ENCODE measurements at places on chromosomes 13 and 19.

DNA sequence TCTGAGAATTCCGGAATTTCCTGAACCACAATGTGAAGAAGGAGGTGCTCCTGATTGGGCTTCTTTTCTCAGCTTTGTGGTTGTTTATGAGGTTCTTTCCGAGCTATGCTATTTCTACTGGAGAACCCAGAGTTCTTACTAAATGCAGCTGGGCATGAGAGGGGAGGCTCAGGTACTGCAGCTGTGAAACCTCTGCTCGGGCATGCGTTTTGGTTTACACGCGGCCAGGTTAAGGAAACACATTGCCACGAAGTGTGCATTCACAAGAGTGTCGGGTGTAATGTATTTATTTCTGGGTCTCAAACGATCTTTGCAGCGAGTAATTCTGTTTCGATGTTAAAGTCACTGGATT lies 661 bp upstream of the MIR17HG start:
- no peak for DNase-seq

DNA sequence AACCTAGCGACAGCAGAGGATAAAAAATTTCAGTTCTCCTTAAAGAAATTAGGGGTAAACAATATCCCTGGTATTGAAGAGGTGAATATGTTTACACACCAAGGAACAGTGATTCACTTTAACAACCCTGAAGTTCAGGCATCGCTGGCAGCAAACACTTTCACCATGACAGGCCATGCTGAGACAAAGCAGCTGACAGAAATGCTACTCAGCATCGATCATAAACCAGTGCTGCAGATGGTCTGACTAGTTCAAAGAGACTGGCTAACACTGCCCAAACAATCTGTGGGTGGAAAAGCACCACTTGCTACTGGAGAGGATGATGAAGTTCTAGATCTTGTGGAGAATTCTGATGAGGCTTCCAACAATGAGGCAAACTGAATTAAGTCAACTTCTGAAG lies 19.9 kb upstream of the ACOD1 start:
- DNase-seq: no peak

- DNase-seq: no peak
These were observed 192.3 kb downstream of the USP12 start for GRCh38 chr13:26979334-26979733.

DNA sequence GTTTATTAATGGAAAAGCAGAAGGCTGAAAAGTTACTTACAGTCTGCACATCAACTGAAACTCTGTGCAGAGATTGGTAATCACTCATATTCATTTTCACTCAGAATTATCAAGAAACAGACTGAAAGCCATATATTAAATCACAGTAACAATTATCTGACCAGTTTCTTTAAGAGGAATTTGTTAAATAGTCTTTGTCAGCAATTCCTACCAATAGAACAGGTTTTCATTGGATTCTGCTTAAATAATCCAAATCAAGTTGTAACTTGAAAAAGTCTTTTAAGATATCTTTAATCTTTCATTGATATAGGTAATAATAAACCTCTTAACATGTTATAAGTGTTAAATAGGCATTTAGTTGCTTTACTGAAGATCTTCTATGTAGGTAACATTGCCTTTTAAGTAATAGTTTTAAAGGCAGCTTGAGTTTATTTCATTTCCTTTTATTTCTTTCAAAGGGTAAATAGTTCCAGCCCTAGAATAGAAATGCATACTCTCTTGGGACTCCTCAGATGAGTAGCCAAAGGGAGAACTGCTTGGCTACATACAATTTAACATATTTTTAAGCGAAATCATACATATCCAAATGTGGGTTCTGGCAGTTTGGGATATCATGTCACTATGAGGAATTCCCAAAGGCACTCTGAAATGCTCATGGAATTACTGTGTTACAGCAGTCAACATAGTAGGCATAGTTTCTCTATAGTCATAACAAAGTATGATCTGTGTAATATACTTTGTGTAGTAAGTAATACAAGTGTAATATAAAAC lies 326.0 kb upstream of the SPRY2 start:
- DNase-seq: no peak

GRCh38 chr19:36136964-36137686 lies 2.7 kb upstream of the CAPNS1 start:
- no peak for DNase-seq

GRCh38 chr19:763181-763580 lies 12.3 kb downstream of the MISP start:
- no peak for DNase-seq

DNA sequence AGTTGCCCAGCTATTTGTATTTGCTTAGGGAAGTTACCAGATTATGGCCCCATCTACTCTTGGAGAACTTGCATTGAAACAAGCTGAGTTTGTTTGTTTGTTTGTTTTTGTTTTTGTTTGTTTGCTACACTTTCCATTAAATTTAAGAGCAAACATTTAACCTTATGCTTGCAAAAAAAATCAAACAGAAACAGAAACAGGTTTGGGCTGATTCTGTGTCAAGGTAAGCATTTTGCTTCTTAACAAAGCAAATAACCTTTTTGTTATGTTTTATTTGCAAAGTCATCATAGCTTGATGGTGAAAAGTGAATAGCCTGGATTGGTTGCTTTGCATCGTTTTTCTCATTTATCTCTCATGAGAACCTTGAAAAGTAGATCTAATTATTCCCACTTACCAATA lies 531.8 kb downstream of the EFNB2 start:
- DNase-seq: no peak

DNA sequence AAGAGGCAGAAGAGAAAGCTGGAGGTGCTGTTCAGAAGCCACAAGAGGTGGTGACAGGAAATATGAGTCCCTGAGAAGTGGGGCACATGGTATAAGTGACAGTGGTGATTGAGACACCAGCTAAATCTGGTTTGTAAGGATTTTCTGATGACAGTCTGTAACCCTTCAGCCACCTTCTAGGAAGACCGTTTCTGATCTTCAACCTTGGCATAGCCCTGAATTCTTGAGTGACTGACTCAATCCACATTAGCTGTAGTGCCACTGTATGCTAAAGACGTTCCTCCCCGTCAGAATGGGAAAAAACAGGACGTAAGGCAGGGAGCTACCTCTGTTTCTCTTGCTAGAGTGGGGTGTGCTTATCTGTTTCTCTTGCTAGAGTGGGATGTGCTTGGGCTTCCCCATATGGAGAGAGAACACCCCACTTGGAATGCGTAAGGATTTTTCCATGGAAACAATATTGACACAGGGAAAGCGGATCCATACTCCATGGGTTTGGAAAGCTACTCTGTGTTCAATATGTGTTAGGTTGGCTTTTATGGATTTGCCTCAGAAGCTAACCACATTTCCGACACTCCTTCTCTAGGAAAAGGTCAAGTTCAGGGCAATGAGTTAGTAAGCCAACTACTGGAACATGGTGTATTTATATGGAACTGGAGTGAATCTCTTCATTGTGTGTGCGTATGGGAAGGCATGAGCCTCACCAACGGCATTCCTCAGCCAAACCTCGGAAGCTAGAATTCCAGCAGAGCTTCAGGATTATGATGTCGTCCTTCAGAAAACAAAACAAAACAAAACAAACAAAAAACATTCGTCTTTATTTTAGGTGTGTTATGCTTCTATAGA lies 948.8 kb upstream of the SLC10A2 start:
- no peak for DNase-seq

DNA sequence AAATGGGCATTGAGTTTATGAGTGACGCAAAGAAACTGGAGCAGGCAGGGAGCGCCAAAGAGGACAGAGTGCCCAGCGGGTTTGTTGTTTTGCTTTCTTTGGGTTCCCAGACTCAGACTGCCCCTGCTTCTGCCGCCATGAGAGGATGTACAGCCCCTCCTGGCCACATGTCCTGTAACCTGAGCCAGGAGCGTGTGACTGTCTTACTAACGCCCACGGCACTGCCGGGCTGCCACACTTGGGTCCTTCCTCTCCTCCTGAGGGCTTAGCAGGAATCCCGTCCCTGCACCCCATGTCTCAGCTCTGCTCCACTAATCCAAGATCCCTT lies 80.5 kb downstream of the GPR12 start:
- peak; percentile 38 for DNase-seq

GRCh38 chr13:19993024-19993423 lies 34.5 kb downstream of the ZMYM2 start:
- DNase-seq: no peak

- no peak for DNase-seq
These were observed 107.2 kb downstream of the UQCRFS1 start for GRCh38 chr19:29105629-29106292.

DNA sequence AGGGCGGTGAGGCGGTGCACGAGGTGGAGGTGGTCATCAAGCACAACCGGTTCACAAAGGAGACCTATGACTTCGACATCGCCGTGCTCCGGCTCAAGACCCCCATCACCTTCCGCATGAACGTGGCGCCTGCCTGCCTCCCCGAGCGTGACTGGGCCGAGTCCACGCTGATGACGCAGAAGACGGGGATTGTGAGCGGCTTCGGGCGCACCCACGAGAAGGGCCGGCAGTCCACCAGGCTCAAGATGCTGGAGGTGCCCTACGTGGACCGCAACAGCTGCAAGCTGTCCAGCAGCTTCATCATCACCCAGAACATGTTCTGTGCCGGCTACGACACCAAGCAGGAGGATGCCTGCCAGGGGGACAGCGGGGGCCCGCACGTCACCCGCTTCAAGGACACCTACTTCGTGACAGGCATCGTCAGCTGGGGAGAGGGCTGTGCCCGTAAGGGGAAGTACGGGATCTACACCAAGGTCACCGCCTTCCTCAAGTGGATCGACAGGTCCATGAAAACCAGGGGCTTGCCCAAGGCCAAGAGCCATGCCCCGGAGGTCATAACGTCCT lies 9.4 kb upstream of the PROZ start:
- DNase-seq: no peak

DNA sequence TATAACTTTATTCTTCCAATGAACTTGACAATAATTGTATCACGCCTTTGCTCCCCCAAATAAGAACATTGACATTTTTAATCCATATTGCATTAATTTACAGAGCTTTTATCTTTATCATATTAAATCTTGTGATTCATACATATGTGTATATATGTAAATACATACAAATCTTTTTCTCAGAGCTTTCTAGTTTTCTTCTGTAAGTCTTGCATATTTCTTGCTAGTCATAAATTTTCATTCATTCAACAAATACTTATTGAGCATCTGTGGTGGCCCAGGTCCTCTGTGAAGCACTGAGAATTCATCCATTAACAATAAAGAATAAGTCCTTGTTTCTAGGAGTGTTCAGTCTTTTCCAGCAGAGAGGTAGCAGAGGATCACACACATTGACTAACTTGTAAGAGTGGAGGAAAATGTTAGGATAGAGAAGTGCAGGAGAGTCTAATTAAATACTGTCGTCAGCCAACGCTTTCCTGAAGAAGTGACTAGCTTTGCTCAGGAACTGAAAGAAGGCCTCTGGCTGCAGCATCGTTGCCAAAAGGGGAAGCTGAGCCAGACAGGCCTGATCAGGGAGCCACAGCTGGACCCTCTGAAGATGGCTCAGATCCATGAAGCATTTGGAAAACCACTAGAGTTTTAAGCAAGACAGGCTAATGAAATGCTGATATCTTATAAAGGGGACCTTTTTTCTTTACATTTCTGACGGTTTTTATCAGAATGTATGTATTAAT lies 38.6 kb upstream of the LAMP1 start:
- no peak for DNase-seq

DNA sequence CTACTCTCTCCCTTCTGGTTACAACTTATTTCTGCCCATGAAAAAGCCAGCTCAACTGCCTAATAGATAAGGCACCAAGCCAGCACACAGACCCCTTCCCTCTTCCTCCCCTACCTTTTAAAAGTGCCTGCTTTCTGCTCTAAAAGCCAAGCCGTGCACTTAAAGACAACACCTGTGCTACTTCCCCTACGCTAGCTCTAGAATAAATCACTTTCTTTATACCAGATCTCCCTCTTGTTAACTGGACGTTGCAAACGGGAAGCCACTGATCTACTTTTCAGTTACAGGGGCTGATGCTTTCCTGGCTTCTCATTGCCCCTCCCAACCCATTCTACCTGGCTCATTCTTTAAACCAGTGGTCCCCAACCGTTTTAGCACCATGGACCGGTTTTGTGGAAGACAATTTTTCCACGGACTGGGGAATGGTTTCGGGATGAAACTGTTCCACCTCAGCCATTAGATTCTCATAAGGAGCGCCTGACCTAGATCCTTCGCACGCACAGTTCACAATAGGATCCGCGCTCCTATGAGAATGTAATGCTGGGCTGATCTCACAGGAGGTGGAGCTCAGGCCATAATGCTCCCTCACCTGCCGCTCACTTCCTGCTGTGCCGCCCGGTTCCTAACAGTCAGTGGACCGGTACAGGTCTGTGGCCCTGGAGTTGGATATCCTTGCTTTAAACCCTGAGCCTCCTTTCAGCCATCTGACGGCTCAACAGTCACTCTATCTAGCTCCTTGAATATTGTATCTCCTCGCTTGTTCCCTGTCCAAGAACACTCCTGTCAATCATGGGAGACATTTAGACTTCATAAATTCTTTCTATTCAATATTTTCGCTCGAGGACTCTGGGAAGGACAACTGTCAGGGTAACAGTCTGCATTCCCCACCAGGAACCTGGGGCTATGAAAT lies 841 bp upstream of the ZNF223 start:
- no peak for DNase-seq

- DNase-seq: peak; percentile 97
These were observed 9.3 kb downstream of the RPS9 start for GRCh38 chr19:54209811-54210494.

DNA sequence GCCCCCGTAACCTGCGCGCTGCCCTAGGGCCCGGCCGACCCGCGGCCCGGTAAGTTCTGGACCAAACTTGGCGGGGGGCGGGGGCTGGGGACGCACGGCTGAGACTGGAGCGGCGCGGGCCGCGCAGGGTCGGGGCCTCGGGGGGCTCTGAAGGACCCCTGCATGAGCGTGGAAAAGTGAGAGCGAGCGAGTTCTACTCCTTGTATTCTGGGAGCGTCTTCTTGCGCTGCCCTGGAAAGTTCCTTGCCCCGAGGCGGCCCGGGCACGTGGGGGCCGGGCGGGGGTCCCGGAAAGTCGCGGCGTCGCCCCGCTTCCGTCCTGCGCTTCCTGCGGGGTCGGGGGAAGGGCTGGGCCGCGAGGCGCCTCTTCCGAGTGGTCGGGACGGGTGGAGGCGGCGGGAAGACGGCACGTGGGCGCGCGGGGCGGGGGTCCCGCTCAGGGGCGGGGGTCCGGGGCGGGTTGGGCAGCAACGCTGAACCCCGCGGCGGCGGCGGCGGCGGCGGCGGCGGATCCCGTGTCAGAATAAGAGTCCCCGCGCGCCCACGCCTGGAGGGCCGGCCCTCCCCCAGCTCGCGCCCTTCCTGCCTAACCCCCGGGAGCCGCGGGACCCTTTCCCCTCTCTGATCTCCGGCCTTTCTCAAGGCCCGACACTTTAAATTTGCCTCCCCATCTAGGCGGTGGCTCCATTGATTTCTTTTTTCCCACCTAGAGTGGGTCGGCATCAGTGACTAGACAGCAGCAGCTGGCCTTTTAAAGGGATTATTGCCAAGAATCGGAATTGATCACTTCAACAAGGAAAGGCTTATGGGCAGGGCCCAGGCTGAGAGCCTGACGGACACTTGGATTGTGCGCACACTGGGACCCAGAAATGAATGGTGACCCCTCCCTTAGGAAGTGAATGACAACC lies 749 bp downstream of the GATAD2A start:
- no peak for DNase-seq

DNA sequence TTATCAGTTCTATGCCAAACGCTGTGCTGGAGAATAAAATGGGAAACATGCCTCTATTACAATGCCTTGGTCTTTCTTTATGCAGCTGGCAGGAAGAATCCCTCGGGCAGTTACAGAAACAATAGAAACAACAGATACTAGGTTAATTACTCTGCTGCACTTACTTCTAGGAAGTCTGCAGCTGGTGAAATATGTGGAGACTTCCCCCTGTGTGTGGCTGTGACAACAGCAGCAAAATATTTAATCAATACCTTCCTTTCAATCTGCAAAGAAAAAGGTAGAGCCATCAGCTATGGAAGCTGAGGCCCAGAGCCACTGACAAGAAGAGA lies 9.9 kb downstream of the STOML3 start:
- DNase-seq: no peak

- DNase-seq: peak; percentile 34
These were observed at the start of gene CLASRP for GRCh38 chr19:45038931-45039893. TSS of gene CLASRP (plus strand) at chr19:45039045. CDS start at chr19:45040213, 1,168 bp downstream.

All from kidney epithelial cell (primary cell).